Stimulated activated CD4-positive, alpha-beta T cell treated with anti-CD3 and anti-CD28 coated beads, TNF-alpha, amount 100 ng/mL, for 4 hours (primary cell): ENCODE measurements at places on chromosomes 2 and 18.

DNA sequence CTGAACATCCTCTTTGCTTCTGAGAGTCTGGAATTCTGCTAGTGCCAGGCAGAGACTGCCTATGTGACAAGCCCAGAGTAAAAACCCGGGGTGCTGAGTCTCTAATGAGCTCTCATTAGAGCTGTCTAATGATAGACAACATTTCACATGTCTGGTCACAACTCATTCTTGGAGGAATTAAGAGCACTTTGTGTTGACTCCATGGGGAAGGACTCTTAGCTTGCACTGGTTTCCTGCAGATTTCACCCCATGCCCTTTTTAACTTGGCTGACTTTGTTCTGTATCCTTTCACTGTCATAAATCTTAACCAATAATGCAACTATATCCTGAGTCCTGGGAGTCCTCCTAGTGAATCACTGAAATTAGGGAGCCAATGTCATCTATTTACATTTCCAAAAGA, 33.5 kb downstream of the FBXO15 start:
- DNase-seq, result no peak

DNA sequence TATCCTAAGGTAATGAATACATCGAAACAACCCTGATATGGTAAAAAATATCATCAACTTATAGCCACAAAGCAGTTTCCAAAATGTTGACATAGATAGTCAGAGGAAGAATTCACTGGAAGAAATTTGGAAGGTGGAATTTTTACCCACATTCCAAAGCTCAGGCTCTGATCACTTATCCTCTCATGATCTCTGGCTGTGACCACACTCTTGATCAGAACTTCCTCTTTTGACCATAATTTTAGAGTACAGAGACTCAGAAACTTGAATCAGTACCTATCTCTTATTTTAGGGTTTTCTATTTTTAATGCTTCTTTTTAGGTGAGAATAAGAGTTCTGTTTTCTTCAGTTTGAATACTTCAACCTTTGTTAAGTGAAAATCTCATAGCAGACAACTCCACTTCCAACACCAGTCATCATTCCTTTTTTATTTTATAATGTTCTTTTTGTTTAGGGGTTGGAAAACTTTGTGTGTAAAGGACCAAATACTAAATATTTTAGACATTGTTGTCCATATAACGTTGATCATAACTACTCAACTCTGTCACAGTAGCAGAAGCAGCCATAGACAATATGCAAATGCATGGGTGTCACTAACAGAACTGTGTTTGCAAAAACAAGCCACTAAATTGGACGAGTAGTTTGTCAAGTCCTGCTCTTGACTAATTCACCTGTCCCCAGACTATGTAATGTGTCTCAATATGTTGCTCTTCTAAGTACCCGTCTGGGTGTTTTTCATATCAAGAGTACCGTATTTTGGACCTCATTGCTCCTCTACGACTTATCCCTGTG, 891.6 kb upstream of the CRIM1 start:
- DNase-seq, result no peak

DNA sequence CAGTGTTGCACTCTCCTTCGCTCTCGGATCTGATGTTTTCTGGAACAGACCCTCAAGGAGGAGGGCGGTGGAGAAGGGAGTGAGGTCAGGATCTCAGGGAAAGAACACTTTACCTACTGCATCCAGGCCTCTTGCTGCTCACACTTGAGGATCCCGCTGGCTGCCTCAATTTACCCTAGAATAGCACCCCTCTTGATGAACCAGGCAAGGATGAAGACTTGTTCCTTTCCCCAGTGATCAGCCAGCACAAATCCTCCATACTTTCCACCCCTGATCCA, 14.2 kb downstream of the WNT10A start:
- DNase-seq, result no peak

GRCh38 chr2:37849911-37850310, 75.2 kb upstream of the RMDN2 start:
- no peak for DNase-seq

DNA sequence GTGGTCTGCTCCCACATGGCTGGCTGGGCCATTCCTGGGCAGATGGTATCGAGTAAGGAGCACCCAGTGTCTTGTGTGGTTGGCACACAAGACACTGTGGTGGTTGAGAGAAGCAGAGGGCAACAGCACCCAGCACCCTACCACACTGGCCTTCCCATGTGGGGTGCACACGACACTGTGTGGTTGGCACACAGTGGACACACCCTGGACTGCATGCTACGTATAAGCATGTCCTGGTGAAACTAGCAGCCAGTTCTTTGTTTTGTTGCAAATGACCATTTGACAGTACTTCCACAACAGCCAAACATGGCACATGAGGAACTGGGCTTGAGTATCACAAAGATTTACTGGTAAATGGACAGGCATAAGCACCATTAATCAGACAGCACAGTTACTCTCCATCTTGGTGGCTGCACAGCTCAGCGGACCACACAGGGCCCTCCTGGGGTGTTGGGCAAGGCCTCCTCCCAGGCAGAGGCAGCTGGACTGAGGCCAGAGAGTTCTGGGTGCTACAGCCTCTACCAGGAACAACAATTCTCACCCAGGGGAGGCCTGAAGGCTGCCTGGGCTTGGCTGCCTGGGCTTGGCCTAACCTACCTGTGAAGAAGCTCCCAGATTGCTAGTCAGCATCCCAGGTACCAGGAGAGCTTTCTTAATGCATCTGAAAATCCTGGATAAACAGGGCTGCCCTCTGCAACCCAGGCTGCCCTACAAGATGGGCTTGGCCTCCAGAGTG, 59.3 kb upstream of the ALPP start:
- DNase-seq, result no peak
